NCI-H524 (cell line): ENCODE measurements at places on chromosomes 11 and 22.

- peak; percentile 78 for DNase-seq
These were observed 84.5 kb upstream of the PLET1 start for GRCh38 chr11:112345166-112345565.

DNA sequence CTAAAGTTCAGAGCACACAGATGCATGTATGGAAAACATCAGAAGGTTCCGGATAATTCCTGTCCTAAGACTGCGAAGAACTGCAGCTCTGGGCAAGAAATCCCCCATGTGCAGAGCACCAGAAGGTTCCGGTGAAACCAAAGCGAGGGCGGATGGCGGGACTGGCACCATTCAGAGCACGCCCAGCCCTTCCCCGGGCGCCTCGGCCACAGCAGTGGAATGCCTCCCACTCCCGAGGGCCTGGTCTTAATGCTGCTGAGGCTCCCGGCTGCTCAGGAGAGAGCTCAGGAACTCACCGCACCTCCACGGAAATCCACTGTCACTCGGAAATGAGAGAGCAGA lies 43.1 kb downstream of the BRD1 start:
- DNase-seq, result no peak

DNA sequence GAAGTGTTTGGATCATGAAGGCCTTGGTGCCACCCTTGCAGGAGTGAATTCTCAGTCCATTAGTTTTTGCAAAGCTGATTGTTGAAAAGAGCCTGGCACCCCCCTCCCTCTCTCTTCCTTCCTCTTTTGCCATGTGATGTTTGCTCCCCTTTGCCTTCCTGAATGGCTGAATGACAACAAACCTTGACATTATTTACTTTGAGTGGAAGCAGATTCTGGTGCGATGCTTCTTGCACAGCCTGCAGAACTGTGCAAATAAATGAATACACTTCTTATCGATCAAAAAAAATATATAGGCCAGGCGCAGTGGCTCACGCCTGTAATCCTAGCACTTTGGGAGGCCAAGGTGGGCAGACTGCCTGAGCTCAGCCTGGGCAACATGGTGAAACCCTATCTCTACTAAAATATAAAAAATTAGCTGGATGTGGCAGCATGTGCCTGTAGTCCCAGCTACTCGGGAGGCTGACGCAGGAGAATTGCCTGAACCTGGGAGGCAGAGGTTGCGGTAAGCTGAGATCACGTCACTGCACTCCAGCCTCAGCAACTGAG lies 2.0 kb upstream of the NARS2 start:
- DNase-seq, result no peak

DNA sequence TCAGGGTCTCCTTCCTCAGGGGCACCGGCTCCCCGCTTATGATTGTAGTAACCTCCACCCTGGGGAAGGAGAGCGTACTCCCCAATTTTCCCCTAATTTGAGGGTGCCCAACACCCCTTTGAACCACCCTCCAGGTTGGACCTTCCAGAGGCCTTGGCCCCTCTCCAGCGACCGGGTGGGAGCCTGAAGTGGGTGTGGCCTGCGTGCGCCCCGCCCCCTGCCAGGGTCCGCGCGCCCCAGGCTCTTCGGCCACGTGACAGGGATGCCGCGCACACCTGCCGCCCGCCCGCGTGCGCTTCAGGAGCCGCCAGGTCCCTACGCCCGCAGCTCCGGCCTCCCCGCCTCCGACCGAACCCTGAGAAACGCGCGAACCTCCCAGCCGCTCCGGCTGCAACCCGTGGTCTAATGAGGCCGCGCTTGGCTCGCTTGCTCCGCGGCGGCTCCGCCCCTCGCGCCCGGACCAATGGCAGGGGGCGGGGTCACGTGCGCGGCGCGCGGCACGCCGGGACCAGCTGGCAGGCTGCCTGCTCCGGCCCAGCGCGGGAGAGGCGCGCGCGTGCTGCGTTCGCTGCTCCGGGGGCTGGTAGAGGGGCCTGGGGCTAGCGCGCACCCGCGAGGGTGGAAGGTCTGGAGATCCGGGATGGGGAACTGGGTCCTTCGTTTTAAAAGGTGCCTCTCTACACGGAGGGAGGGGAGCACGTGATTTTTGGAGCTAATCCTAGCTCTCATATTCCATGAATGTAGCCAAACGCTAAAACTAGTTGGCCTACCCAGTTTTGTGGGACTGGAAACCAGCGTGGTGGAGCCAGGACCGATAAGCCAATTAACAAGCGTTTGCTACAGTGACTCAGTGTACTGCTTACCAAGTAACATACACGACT lies at the start of gene FOXRED2:
Gene FOXRED2, minus strand, starts transcription at position 404 of the 881 bp plus-strand sequence. CDS start 618 bp downstream, outside the sequence.
- DNase-seq, result peak; percentile 61

GRCh38 chr22:28905256-28905832 lies 22.0 kb downstream of the ZNRF3 start:
- DNase-seq, result no peak

DNA sequence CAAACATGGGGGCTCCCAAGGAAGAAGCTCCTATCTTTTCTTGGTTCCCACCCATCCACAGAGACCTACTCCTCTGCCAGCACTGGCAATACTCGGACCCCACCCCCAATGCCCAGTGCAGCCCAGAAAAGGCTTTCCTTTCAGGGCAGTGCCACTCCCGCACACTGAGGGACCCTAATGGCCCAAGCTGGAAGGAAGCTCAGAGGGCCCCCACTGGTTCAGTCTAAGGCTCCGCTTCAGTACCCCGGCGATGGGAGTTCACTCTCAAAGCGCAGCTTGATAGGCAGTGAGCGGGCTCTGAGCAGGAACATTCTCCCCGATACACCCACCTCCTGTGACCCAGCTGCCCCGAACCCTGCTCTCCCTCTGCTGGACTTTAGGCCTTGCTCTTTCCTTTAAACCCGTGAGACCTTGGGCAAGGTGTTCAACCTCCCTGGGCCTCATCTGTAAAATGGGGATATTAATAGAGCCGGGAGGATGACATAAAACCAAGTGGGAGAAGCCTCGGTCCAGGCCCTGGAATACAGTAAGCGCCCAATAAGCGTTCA lies 48.4 kb downstream of the CHRDL2 start:
- DNase-seq, result no peak

DNA sequence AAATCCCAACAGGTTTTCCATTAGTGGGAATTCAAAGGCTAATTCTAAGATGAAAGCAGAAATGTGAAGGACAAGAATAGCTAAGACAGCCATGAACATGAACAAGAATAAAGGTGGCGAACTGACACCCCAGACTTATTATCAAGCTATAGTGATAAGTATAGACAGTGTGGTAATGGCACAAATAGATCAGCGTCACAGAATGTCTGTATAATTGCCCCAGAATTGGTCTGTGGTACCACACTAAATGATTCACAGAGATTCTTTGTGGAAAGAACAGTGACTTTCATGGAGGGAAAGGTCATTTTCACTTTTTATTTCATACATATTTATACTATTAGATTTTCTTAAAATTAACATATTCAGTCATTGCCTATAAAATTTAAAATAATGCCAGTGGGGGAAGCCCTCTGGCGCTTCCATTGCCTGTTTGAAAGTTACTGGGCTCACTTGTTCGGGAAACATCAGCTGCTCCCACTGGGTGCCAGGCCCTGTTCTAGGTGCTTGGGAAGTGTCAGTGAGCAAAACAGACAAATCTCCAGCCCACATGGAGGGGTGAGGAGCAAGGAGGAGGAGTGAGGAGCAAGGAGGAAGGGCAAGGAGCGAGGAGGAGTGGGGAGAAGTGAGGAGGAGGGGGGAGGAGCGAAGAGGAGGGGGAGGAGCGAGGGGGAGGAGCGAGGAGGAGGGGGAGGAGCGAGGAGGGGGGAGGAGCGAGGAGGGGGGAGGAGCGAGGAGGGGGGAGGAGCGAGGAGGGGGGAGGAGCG lies 11.3 kb upstream of the NLRP6 start:
- DNase-seq, result no peak

DNA sequence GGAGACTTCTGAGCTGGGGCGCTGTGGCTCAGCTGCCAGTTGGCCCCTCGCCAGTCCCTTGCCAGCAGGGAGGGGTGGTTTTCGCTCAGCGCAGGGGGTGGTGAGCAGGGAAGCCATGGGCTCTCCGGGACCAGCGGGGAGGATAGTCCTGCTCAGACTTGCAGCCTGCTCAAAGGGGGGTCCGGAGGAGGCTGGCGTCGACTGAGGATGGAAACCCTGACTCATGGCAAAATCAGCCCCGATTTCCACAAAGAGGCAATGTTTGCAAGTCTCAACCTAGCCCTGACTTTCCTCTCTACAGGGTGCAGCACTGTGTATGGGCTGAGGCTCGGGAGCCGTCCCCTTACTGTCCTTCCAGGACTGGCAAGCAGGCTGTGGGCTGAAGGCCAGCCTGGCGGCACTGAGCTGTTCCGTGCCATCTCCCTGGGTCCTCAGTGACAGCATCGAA lies 35.1 kb downstream of the FBLN1 start:
- DNase-seq, result peak; percentile 85

- DNase-seq, result no peak
These were observed 8.8 kb downstream of the BCL9L start for GRCh38 chr11:118916842-118917388.

- DNase-seq, result no peak
These were observed 96.6 kb downstream of the RRAS2 start for GRCh38 chr11:14262271-14262846.

DNA sequence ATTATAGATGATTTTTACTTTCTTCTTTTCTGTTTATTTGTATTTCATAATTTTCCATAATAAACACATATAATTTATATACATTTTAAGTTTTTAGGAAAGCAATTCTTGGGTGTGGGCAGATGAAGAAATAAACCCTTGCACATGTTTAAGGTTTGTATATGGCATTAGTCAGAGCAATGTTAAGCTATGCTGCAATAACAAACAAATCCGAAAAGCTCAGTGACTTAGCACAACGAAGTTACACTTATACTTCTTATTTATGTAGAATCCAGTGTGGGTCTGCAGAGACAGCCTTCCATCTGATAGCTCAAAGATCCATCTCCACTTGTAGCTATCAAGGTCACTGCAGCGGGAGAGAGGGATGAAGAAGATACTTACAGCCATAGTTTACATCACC lies 68.5 kb upstream of the BARX2 start:
- no peak for DNase-seq

- no peak for DNase-seq
These were observed 30.2 kb upstream of the ACCSL start for GRCh38 chr11:44017443-44018126.

GRCh38 chr22:45502215-45503049 lies at the start of gene FBLN1:
FBLN1 (plus strand) TSS chr22:45502883; CDS start chr22:45502986, 103 bp downstream.
- peak; percentile 55 for DNase-seq

DNA sequence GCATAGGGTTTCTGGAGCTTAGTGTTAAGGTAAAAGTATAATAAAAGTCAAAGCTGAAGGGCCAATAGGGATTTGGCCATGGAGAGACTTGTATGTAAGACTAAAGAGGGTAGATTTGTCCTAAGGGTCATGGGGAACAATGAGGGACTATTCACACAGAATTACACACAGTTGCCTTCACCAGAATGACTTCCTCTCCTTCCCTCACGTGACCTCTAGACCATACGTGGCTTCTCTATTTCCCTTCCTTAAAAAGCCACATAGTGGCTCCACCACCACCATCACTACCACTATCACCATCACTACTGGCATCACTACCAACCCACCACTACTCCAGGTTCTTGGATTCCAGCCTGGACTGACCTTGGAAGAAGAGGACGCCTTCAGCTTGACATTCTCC lies 2.8 kb downstream of the HPX start:
- DNase-seq, result no peak

DNA sequence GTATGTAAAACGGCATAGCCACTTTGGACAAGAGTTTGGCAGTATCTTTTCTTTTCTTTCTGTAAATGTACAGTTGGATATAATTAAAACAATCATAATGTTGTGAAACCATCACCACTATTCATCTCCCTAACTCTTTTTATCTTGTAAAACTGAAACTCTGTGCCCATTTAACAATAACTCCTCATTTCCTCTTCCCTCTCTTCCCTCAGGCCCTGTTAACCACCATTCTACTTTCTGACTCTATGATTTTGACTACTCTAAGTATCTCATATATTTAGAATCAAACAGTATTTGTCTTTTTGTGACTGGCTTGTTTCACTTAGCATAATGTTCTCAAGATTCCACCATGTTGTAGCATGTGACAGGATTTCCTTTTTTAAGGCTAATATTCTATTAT lies 10.2 kb downstream of the SCUBE2 start:
- no peak for DNase-seq

- DNase-seq, result no peak
These were observed 5.8 kb downstream of the ARSA start for GRCh38 chr22:50621948-50622722.

- no peak for DNase-seq
These were observed 384.8 kb downstream of the TMEM135 start for GRCh38 chr11:87422566-87422965.

- DNase-seq, result no peak
These were observed 3.5 kb downstream of the OR51B5 start for GRCh38 chr11:5339771-5340322.

DNA sequence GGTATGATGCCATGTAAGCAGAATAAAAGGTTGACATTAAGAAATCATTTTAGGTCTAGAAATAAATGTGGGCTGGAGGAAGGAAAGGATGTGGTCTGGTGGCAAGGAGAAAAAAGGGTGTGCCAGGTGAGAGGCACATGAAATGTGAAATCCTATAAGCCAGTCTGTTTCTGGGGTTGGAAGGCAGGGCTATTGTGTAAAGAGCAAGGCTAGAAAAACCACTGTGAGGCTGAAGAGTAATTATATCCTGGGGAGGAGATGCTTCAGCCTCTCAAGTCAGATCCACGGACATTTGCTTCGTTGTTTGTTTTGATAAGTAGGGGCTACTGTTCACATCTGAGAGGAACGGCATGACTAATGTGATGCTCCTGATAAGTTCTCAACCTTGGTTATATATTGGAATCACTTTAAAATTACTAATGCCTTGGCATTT lies 77.5 kb upstream of the CTSC start:
- DNase-seq, result no peak

GRCh38 chr11:1936072-1936780 lies 10.9 kb upstream of the MRPL23 start:
- DNase-seq, result no peak

GRCh38 chr11:29755474-29755873 lies 261.4 kb downstream of the KCNA4 start:
- no peak for DNase-seq

DNA sequence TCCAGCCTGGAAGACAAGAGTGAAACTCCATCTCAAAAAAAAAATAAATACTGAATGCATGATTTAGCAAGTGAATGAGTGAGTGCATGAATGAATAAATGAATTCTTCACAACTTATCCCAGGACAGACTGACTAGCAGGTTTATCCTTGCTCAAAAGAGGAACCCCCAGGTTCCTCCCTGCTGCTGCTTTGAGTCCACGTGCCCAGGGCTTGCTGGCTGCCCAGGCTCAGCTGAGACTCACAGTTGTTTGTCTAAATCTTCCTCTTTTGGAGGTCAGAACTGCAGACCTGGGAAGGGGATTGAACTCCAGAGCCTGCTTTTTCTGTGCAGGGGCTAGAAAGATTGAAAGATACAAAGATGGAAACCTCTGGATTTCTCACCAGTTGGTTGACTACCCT lies 117.4 kb upstream of the TMEM45B start:
- no peak for DNase-seq

- no peak for DNase-seq
These were observed 19.7 kb upstream of the RAG2 start for GRCh38 chr11:36617543-36618362.

DNA sequence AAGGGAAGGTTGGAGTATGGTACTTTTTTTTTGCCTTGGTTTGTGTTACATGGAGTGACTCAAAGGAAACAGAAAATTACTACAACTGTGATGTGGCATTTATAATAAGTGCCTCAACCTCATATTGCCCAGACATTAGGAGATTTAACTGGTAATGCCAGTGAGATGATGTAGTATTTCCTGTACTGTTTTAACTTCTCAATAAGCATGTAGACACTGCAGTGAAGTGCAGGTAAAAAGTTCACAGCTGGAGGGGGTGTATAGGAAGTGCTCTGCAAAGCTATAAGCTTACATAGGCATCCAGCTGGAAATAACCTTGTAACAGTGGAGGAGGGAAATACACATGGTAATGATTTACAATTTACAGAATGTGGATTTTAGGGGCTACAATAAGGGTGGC lies 138.2 kb upstream of the MTMR2 start:
- DNase-seq, result no peak
